ENCODE measurements at places on chromosomes 6 and 20. TPM values are rescaled to one million over a fixed set of nuclear protein-coding genes. Genes with fewer than 3 reads are reported as not detected.

Gene KIF25
- not detected for total RNA-seq

Gene RAET1E
- total RNA-seq, result 1.5 TPM

Gene HDGFL1
- total RNA-seq, result not detected

- no peak for DNase-seq
These were observed 338 bp downstream of the E2F3 start for GRCh38 chr6:20402092-20402341.

DNA sequence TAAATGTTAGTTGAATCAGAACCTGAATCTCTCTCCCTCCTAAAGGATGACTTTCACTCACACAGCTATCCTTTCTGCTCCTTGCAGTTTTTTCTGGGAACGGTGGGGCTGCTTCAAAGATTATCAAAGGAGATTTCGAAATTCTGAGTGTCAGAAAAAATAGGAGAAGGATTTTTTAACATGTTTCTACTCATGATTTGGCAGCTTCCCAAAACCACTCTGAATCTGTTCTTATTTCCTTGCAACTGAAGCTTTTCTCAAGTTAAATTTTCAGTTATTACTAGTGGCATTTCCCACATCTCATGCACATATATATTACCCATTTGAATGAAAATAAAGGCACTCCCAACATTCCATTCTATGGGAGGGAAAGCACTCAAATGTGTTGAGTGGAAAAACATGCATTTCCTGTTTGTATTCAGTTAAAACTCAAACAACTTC is 123.6 kb downstream of the LCA5 start:
- peak; percentile 82 for DNase-seq

DNA sequence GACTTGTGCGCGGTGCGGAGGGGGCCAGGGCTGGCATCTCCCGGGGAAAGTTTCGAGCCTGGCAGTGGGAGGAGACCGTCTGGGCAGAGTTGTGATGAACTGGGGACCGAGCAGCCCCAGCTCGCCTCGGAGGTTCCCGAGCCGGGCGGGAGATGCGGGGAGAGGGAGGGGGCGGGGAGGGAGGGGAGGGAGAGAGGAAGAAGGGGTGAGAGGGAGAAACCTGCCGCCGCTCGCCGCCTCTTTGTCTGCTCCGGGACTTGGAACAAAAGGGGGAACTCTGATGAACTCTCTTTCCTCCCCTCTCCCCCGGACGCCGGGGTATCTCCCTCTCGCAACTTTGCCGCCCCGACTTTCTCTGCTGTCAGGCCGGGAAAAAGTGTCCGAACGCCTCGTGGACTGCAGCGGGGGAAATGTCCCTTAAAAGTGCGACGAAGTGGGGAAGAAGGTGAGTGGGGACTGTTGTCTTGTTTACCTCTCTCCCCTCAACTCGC is 72.7 kb downstream of the SOX4 start:
- no peak for DNase-seq

GRCh38 chr6:53811082-53811481 is 16.3 kb downstream of the LRRC1 start:
- DNase-seq, result peak; percentile 88

DNA sequence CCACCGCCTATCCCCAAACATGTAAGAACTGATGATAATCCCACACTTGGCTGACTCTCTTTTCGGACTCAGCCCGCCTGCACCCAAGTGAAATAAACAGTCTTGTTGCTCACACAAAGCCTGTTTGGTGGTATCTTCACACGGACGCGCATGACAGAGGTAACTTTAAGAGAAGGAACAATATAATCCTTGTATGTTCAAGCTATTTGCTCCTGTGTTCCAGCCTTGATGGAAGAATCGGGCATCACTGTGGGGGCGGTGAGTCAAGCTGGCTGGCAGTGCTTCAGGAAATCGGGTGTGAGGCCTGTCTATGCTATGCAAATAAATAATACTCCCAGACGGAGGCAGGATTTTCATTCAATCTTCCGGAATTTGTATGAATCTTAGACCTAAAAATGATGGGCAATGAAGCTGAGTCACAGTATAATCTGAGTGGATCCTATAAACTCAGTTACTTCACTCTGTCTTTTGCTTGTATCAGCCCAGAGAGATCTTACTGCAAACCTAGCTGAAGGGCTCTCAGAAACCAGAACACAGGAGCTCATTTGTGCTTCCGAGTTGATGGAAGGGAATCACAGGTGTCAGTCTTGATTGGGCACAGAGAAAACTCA is 45.2 kb upstream of the NT5E start:
- DNase-seq, result peak; percentile 97
